ENCODE measurements at places on chromosomes 4 and X.
A peak's percentile ranks its signal among the peaks of the same experiment; 100 is the strongest.

GRCh38 chr4:22911285-22911684, 218.5 kb downstream of the GBA3 start:
- DNase-seq, result no peak

DNA sequence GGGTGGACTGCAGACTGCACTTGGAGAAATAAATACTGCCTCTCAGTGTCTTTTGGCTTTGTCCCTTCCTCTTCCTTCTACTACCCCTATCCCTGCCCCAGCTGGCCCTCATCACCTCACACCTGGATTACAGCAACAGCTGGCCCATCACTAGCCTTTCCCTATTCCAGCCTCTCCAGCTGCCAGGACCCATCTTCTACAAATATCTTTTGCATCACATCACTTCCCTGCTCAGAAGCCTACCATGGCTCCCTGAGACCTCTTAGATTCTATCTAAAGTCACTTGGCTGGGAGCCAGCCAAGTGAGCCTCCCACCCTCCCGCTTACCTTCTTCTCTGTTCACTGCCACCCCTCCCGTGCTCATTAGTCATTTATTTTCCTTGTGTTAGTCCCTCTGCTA, 66.8 kb downstream of the TSC22D3 start:
- DNase-seq, result no peak

- DNase-seq, result no peak
These were observed 695 bp downstream of the MTM1 start for GRCh38 chrX:150569155-150569477.

DNA sequence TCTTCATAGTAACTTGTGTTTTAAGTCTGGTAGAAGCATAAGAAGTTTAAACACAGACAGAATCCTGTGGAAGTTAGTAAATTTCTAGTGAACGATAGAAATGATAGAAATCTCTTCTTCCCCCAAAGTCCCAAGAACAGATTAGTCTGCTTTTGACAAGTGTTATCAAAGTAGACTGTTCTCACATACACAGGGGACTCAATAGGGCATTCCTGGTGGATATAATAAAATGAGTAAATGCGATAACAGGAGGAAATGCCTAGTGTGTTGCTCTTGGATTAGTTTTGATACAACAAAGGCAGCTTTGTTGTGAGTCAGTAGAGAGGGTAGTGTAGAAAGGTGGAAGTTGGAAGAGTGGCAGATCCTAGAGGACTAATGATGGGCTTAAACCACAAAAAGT, 43.5 kb downstream of the CLCN3 start:
- DNase-seq, result no peak

DNA sequence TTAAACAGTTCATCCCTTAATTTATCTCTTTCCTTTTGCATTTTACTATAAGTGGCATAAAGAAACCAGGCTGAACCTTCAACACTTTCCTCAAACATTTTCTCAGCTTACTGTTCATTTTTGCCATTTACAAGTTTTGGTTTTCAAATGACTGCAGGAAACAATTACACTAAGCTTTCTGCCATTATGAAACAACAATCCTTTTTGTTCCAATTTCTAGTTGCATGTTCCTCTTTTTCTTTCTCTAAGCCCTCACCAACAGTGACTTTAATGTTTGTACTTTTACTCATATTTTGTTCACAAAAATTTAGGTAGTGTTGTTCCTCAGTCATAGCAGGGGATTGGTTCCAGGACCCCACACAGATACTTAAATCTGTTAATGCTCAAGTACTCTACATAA, 1526.1 kb downstream of the STIM2 start:
- DNase-seq, result no peak

- DNase-seq, result no peak
These were observed 301.4 kb downstream of the GRIA2 start for GRCh38 chr4:157521906-157522305.

- no peak for DNase-seq
These were observed 4.9 kb downstream of the FRAS1 start for GRCh38 chr4:78061939-78062570.

- DNase-seq, result peak; percentile 50
These were observed 148.8 kb upstream of the EDNRA start for GRCh38 chr4:147332091-147332490.

DNA sequence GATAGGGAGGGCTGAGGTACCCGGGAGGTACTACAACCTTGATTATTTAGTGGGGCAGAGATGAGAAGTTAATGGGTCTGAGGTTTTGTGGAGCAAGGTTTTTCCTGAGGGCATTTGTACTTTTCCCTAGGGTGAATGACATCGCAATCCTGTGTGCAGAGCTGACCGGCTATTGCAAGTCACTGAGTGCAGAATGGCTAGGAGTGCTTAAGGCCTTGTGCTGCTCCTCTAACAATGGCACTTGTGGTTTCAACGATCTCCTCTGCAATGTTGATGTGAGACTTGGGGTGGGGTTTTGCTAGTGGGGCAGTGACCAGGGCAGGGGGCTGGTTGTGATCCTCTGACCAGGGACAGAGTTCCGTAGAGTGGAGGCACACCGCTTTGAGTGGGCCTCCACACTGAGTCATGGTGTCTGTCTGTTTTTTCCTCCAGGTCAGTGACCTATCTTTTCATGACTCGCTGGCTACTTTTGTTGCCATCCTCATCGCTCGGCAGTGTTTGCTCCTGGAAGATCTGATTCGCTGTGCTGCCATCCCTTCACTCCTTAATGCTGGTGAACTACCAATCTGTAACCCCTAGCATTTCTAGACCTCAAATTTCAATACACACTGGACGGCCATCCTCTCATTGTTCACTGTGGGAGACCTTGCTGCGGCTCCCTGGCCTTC, 9.9 kb downstream of the MED12 start:
- DNase-seq, result no peak

DNA sequence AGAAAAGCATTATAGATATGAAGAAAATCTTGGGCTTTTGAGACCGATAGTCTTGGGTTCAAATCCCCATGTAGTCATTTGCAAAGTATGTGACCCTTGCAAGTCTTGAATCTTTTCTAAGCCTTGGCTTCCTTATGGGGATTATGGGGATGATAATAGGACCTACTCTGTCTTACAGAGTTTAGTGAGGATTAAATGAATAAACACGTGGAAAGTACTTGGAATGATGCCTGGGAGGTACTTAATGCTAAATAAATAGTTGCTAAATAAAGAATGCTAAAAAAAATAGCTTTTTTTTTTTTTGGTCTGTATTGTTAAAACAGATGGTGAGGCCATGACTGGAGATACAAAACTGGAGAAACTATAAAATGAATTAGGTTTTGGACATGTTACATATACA, 292.7 kb downstream of the GPAT3 start:
- DNase-seq, result no peak

GRCh38 chrX:4547213-4547836, 833.9 kb upstream of the PRKX start:
- DNase-seq, result peak; percentile 4

All from urinary bladder (tissue), 4 donors.